Activated CD4-positive, alpha-beta T cell treated with anti-CD3 and anti-CD28 coated beads, Interleukin-10, Interleukin-2, amounts not matched to agents 100 ng/mL and 50 ng/mL, durations not matched to agents 16 hours and 8 hours (primary cell): ENCODE measurements at places on chromosomes 5 and 9.
A peak's percentile ranks its signal among the peaks of the same experiment; 100 is the strongest.

DNA sequence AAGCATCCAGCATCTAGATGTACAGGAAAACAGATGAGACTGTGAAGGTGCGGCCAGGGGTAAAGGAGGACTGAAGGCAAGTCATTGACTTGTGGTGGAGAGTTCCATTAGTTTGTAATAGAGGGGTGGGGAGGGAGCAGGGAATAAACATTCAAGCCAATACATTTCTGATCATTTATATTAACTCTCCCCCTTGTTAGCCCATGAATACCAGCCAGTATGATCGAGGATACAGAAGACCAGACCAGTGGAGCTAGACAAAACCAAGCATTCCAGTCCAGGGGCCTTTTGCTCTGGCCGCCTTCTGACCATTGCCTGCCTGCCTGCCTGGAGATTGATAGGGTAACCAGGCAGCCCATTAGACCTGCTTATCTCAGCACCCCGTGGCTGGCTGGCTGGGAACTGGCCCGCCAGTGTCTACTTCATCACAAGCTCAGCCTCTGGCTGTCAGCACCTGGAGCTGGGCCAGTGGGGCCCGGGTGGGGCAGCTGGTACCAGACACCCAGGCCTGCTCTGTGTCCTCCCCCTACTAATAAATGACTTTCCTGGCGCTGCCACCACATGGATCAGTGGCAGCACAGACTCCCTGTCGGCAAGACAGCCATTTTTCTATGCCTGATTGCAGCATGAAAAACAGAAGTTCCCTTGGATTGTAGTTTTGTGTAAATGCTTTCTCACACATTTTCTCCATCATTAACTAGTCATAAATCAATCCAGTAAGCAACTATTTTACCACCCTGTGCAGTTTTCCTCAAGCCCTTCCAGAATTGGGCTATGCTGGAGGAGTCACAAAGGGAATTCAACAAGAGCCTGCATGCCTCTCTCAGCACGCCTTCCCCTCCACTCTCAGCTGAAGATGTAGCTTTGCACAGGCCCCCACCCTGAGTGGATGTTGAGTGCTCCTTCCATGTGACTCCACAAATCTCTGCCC, 181.3 kb downstream of the SNCAIP start:
- no peak for DNase-seq

DNA sequence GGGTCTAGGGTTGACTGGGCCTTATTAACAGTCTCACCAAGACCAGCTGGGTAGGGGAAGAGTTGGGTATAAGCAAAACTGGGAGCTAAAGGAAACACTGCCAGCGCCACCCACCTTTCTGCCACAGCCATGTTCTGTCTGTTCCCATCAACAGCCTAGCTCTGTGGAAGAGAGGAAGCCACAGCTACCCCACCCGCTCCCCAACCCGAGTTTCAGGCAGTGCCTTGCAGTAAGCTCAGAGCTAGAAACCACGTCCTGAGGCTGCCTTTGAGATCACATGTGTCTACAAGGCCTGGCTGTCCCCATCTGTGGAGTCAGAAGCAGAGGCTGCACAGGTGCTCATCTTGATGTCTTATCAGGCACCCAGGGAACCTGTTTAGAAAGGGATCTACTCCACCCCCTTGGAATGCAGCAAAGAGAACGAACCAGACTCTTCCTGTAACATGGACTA, 15.3 kb downstream of the HNRNPH1 start:
- DNase-seq: peak; percentile 60

GRCh38 chr5:139863855-139864558, 68.4 kb downstream of the PSD2 start:
- DNase-seq: peak; percentile 49

DNA sequence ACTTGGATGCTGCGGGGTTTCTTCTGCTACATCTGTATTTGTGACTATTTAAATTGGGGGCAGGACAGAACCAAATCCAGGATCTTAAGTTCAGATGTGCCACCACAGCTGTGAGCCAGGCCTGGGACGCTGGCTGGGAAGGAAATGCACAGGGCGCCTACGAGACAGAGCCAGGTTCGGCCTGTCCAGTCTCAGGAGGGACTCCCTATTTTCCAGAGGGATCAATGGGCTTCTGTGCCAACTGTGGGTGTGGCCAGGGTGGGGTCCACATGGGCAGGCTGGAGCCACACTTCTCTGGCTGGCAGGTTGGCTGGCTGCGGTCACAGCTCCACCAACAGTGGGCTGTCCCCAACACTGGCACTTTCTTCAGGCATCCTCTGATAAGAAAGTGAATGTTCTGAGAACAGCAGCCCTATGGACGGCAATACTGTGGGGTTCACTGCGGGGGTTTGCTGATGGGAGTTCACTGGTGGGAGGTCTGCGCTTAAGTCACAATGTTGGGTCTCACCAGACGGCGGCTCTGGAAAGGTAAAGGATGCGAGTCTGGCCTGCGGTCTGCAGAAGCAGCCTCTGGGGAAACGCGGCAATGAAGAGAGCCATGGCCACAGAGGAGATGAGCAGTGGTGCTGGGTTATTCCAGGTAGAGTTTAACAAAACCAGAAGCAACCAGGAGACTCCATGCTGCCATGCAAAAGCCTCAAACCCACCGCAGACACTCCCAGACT, 78.1 kb downstream of the DAP start:
- DNase-seq: no peak

DNA sequence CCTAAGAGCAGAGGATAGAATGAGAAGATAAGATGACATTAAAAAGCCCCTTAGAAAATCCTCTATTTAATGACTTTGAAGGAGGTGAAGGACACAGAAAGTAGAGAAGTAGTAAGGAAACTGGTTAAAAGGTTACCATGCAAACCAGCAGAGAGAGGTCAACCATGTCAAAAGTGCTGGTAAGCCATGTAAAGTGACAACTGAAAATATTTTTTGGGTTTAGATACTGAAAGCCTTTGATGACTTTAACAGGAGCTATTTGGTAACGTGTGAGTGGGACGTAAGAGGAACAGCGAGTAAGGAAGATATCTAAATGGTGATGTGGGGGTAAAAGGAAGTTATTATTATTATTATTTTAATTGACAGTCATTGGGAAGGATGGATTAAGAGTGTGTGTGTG, 56.9 kb downstream of the MACIR start:
- no peak for DNase-seq

DNA sequence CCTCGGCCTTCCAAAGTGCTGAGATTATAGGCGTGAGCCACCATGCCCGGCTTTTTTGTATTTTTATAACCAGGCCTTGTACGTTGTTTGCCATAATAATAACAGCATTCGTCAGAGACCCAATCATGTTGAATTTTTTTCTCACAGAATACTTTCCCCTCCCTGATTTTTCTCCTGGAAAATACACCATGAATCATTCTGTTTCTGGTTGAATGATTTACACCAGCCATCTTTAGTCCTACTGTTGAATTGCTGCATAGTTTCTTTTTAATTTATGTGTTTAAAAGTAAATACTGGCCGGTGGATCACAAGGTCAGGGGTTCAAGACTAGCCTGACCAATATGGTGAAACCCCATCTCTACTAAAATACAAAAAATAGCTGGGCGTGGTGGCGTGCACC, 3.5 kb downstream of the CNOT8 start:
- no peak for DNase-seq

GRCh38 chr9:73152953-73153352, 1.3 kb downstream of the ANXA1 start:
- peak; percentile 80 for DNase-seq

DNA sequence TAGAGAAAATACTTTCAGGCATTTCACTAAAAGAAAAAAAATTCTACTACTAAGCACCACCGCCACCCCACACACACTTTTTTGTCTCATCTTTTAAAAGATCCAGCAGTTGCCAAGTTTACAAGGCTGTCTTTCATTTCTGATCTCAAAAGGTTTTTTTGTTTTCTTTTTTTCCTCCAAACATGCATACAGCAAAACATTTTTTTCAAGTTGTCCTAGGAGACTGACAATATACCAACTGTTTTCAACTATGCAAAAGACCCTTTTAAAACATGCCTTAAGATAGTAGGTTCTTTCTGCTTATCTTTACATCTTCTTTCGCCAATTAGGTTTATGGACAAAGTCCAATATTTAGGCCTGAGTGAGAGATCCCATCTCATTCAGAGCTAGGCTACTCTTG, 65.2 kb downstream of the HMHB1 start:
- DNase-seq: no peak

DNA sequence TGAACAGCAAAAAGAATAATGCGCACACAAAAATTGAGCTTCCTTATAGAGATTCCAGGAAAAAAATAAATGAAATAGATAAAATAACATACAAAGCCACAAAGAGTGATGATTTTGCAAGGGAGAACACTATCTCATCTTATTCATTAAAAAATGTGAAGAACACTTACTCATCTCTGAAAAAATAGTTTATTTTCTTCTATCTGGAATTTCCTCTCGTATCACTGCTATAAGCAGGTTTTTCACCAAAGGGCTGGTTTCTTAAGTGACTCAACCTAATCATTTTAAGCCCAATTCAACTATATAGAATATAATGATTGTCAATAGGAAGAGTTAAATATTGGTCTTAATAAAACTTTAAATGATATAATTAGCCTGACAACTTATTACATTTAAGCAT, 504.9 kb downstream of the NR2F1-AS1 start:
- DNase-seq: no peak

DNA sequence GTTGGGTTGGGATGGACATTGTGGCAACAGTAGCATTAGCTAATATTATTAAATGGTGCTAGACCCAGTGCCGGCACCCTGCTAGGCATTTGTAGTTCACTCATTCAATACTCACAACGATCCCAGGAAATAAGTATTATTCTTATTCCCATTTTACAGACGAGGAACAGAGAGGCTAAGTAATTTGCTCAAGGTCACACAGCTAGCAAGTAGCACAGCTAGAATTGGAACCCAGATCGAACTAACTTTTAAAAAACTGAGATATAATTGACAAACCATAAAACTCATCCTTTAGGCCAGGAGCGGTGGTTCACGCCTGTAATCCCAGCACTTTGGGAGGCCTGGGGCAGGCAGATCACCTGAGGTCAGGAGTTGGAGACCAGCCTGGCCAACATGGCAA, 79.5 kb downstream of the SH3PXD2B start:
- DNase-seq: no peak

DNA sequence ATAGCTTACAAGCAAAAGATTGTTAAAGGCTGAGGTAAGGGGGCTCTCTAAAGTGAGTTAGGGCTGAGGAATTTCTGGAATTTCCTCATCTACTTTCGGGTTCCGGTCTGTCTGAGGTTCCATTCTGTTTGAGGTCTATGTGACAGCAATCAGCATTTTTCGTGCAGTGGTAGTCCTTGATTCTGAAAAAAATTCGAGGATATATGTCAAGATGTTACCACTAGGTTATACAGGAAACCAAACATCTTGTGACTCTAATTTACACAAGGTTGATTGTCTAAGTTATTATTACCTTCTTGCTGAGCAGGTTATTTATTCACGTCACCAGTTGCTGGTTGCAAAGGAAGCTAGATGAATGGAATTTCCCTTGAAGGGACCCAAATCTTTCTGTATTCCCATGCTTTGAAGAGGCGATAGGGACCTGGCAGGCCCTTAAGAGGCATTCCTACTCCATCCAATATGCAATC, 35.2 kb downstream of the RLN2 start:
- no peak for DNase-seq

DNA sequence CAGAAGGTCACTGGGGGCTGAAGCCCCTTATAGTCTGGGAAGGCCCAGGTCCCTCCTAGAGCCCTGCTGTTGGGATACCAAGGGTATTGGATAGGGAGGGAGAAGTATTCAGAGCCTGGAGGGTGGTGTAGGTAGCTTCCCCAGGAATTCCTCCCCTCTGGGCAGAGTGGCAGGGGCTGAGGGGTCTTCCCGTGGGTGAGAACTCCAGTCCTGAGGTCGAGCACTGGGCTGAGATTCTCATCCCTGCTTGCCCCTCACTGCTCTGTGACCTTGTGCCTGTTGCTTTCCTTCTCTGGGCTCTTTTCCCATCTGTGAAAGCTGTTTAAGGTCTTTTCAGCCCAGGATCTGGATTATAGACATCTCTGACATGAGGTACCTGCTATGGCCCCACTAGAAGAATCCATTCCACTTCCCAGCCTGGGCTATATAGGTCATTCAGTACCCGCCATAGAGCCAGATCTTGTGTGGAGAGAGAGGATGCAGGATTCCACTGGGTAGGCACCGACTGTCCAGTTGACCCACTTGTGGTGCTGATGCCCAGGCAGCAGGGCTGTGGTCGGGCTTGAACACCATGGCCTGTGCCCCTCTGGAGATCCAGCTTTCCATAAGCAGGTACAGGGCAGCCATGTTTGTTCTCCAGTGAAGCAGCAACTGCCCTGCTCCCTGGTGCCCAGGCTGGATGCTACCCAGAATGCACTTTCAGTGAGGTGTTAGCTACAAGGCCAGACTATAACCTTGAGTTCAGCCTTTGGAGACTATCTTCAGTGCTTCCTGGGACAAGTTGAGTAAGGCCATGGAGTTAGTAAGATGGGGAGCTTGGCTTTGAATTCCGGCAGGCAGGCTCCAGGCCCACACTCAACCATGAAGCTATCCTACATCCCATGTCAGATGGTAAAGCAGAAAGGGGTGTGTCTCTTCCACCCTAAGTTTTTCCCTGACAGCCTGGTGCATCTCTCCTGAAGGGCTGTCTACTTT, 60.1 kb downstream of the AMBP start:
- no peak for DNase-seq

GRCh38 chr9:6686396-6686795, 40.9 kb upstream of the GLDC start:
- DNase-seq: peak; percentile 25

- DNase-seq: no peak
Observed at GRCh38 chr5:166004006-166004405, 2287.4 kb upstream of the WWC1 start.

- no peak for DNase-seq
Observed at GRCh38 chr9:116156621-116157314, 3.2 kb downstream of the PAPPA start.

DNA sequence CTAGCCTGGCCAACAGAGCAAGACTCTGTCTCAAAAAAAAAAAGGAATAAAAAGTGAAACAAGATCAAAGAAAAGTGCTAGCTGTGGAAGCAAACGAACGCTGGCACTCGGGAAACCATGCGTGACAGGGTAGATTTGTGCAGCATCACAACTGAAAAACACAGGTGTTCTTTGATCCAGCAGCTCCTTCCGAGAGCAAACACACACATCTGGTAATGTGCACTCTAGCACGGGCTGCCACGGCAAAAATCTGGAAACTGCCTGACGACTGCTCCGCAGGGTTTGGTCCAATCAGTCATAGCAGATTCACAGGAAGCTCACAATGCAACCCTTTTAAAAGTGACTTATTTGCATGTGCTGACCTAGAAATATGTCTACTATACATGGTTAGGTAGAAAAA, 80.0 kb downstream of the SYK start:
- no peak for DNase-seq

GRCh38 chr9:93898502-93899426, 56.4 kb downstream of the BARX1 start:
- DNase-seq: no peak

GRCh38 chr5:148922606-148923005, 96.2 kb downstream of the ADRB2 start:
- peak; percentile 15 for DNase-seq

GRCh38 chr5:97087138-97087537, 55.3 kb downstream of the LIX1 start:
- DNase-seq: no peak
